ENCODE measurements at places on chromosomes 2 and 18. TPM values are rescaled to one million over a fixed set of nuclear protein-coding genes. Genes with fewer than 3 reads are reported as not detected.

Gene GLI2
- total RNA-seq, result not detected

Gene DSG2
- total RNA-seq, result not detected

Gene NEMP2
- total RNA-seq, result 12.7 TPM

Gene NT5C1B
- not detected for total RNA-seq

Gene TUBB8B
- total RNA-seq, result not detected
